ENCODE measurements at places on chromosomes 7 and 10. TPM values are rescaled to one million over a fixed set of nuclear protein-coding genes. Genes with fewer than 3 reads are reported as not detected.

OR13A1 gene
- total RNA-seq, result not detected

EN2 gene
- not detected for total RNA-seq

TMEM139 gene
- not detected for total RNA-seq

TFPI2 gene
- 79.2 TPM for total RNA-seq

MINDY4 gene
- 2.2 TPM for total RNA-seq

HTR5A gene
- not detected for total RNA-seq

CDK5 gene
- total RNA-seq, result 19.1 TPM

RPEL1 gene
- total RNA-seq, result 0.13 TPM

GIMAP2 gene
- total RNA-seq, result 41.5 TPM

HOXA6 gene
- 0.42 TPM for total RNA-seq

SPDYE11 gene
- total RNA-seq, result not detected

ASAH2 gene
- 0.46 TPM for total RNA-seq

PRKAR2B gene
- total RNA-seq, result 84.7 TPM

PLCE1 gene
- total RNA-seq, result 0.04 TPM
